ENCODE measurements at places on chromosomes 2 and 18.

GRCh38 chr2:70842401-70842800 lies 6.8 kb upstream of the CD207 start:
- no peak for DNase-seq

GRCh38 chr2:152560166-152560565 lies 157.1 kb downstream of the PRPF40A start:
- no peak for DNase-seq

GRCh38 chr2:44392338-44392943 lies 30.7 kb downstream of the CAMKMT start:
- DNase-seq: peak; percentile 60

- no peak for DNase-seq
Observed at GRCh38 chr2:241352227-241352626, 3.9 kb upstream of the FARP2 start.

DNA sequence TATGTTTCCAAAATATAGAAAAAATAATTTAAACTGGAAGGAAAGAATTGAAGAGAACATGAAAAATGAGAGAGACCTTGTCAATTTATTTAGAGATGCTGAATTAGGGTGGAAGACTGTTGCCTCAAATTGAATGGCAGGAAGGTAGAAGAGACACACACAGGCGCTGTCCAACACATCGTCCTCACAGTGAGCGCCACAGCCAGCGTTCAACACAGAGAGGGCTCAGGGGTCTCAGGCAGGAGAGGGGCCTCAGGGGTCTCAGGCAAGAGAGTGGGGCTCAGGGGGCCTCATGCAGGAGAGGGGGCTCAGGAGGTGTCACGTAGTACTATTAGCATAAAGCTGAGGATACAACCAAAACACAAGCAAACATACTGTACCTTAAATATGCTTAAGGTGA lies 65.7 kb downstream of the TMEM18 start:
- DNase-seq: no peak

GRCh38 chr2:15943378-15944280 lies 3.3 kb downstream of the MYCN start:
- no peak for DNase-seq

DNA sequence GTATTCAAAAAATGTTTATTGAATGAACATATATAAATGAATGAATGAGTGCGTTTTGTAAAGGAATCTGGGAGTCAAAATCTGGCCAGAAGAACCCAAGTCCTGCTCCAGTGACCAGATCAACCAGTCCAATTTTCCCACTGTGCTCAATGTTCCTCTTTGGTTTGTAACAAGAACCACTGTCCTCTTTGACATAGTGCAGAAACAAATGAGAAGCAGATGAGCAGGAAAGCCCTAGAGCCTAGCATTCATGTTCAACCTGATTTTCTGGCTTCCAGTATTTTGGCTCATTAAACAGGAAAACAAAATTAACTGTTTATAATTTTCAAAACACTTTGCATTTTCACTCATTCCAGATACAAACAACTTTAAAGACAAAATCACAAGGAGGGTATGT lies 23.2 kb downstream of the FAM124B start:
- no peak for DNase-seq

DNA sequence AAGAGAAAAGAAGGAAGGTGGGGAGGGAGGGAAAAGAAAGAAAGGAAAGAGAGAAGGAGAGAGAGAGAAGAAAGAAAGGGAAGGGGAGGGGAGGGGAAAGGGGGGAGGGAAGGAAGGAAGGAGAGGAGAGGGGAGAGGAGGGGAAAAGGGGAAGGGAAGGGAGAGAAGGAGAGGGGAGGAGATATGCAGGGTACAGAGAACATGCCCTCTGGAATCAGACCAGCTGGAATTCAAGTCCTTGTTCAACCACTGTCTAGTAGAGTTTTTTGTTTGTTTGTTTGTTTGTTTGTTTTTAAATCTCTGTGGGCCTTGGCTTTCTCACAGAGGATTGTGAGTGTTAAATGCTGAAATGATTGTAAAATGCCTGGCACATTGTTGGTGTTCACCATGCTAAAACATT lies 77.7 kb upstream of the FOSL2 start:
- DNase-seq: no peak

DNA sequence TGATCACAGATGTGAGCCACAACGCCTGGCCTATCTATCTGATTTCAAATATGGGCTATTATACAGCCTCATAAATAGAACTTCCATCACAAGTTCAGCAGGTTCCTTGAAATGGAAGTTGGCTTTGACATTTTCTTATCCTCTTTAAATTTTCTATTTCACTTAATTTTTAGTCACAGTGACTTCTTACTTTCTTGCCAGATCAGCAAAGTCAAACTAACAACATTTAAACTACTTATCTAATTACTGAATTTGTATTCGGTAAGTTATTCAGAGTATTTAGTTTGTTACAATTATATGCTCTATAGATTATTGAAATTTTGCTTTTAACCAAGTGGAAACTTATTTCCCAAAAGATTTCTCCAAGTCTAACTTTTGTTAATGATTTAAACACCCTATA lies 108.2 kb downstream of the BAZ2B start:
- DNase-seq: no peak

DNA sequence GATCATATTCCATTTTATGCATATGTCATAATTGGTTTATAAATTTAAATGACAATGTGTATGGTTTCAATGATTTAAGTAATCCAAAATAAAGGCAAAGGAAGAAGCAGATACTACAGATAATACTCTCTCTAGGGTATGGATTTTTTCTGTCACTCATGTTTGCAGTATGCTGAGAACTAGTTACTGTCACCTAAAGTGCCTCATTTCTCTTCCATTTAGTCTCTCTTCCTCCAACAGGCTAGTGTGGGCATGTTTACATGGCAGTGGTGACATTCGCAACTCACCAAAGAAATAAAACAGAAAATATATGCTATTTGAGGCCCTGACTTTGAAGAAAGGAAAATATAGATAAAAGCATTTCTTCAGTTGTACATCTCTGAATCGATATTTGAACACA lies 1460.4 kb upstream of the ZEB2 start:
- no peak for DNase-seq

GRCh38 chr2:16756831-16757644 lies 91.4 kb upstream of the CYRIA start:
- DNase-seq: peak; percentile 48

DNA sequence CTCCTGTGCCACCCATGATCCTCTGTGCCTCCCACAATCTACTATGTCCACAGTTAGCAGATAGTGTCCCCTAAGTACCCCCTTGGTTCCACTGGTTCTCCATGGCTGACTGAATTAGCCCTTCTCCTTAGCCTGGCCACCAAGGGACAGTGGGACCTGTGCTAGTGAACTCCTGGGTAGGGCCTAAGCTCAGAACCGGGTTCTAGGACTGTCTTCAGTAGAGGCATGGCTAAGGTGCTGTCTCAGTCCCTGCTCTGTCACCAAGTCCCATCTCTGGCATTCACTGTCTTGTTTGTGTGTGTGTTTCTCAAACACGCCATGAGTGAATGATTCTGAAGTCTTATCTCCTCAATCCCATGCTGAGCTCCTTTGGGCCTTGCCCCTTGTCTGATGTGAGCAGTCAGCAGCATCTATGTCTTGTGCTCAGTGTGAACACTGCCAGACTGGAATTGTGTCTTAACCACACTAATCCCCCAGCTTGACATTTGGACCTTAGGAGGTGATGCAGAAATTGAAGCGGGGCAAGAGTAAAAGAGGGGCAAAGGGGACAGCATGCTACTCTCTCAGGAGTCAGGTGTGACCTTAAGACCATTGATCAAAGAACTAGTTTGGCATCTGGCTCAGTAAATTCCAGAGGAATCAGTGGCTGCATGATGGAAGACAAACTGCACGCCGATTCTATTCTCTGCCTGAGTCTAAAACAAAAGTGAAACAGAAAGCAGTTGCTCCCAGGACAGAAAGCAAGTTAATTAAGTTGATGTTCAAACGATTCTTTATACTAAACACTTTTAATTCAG lies 190.5 kb downstream of the ALPK2 start:
- DNase-seq: no peak

DNA sequence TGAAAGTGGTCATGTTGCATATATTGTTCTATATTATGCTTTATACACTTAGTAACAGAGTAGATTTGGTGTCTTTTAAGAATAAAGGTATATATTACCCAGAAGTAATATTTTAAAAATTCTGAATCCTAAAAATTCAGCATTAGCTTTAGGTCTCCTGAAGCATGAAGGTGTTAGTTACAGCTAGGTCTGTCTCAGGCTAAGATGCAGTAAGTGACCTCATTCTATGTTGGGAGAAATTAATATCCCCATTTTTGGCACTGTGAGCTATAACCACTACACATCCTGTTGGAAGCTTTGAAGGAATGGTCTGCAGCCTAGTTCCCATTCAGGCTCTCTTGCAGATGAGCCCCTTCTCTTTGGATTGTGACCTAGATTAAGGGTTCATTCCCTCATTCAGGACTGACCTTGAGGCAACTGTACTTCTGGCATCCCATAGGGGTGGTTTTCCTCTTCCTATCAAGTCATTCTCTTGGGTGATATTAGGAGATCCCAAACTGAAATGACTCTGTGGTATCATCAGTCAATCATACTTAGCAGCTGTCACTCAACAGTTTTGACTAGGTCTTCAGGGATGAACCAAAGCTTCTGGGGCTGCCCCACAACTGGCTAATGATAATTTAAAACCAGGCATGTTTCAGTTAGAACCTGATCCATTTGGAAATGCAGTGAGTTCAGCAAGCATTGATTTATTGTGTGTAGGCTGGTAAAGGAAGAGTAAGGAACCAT lies 117.7 kb downstream of the GPD2 start:
- DNase-seq: no peak

- no peak for DNase-seq
Observed at GRCh38 chr18:49652881-49653724, 91.2 kb downstream of the LIPG start.
